ENCODE measurements at places on chromosomes 7 and 10. TPM values are rescaled to one million over a fixed set of nuclear protein-coding genes. Genes with fewer than 3 reads are reported as not detected.

The SUFU gene
- 9.5 TPM for total RNA-seq

DNA sequence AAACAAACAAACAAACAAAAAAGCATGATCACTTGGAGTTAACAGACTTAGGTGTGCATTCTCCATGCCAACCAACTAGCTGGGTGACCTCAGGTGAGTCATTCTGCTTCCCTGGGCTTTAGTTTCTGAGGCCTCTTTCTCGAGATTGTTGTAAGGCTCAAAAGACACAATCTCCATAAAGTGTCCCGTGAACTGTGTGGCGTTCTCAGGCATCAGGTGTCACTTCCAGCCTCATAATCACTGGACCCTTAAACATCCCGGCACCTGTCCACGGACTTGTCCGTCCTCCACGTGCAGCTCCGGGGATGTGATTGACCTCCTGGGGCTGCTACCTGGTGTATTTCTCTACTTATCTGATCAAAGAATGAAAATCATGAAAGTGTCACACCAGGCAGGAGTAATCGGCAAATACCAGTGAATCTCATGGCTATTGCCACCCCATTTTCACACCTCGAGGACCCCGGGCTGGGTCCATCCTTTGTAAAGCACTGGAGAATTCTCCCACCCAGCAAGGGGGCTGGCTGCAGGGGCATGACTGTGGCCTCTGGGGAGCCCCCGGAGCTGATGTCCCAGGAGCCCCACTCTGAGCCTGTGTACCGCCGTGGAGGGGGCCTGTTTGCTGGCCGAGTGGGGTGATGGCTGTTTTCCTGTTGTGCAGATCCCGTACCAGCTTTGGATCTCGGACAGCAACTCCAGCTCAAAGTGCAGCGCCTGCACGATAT, 189.8 kb upstream of the SH2B2 start:
- H3K4me1 ChIP-seq = no peaks in the 10 kb centered on the region
- H3K4me3 ChIP-seq = no peak overlapping the region
- peaks cover 2% of the 10 kb centered on the region for H3K36me3 ChIP-seq
- DNase-seq = no peak

GRCh38 chr10:27241010-27241651, 534 bp upstream of the ACBD5 start:
- no peaks in the 10 kb centered on the region for H3K27me3 ChIP-seq
- DNase-seq = peak; percentile 43
- H3K36me3 ChIP-seq = peaks cover 23% of the 10 kb centered on the region
- H3K4me3 ChIP-seq = peak overlapping the region; percentile 98

DNA sequence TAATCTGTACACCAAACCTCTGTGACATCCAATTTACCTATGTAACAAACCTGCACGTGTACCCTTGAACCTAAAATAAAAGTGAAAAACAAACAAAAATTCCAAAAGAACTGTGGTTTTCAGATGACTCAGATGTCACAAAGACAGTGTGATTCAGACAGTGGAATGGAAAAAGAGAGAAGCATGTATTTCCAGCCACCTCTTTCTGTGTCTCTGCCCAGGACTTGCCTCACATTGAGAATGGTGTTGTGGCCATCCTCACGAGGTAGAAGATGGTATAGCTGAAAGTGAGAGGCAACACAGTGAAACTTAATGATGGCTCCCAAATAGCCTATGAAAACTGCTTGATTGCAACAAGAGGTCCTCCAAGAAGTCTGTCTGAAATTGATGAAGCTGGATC, 78.0 kb downstream of the ARL5B start:
- DNase-seq = no peak
- H3K27ac ChIP-seq = no peak overlapping the region
- H3K4me1 ChIP-seq = no peaks in the 10 kb centered on the region
- H3K36me3 ChIP-seq = no peaks in the 10 kb centered on the region

- peaks cover 45% of the 10 kb centered on the region for H3K4me1 ChIP-seq
- H3K27ac ChIP-seq = peak within 1 kb of the TSS; percentile 99
- H3K27me3 ChIP-seq = no peaks in the 10 kb centered on the region
- H3K36me3 ChIP-seq = peaks cover 18% of the 10 kb centered on the region
- H3K4me3 ChIP-seq = peak within 1 kb of the TSS; percentile 93
Observed at GRCh38 chr10:104337985-104338735, at the start of gene ITPRIP. Gene ITPRIP (minus strand): TSS chr10:104338465. CDS start chr10:104316051, 22,414 bp downstream.

Measured in activated CD4-positive, alpha-beta T cell treated with anti-CD3 and anti-CD28 coated beads for 36 hours (primary cell).